AML-193 (cell line): ENCODE measurements at places on chromosomes 1 and 21.

- no peak for DNase-seq
Observed at GRCh38 chr1:182332261-182333060, 59.1 kb downstream of the GLUL start.

DNA sequence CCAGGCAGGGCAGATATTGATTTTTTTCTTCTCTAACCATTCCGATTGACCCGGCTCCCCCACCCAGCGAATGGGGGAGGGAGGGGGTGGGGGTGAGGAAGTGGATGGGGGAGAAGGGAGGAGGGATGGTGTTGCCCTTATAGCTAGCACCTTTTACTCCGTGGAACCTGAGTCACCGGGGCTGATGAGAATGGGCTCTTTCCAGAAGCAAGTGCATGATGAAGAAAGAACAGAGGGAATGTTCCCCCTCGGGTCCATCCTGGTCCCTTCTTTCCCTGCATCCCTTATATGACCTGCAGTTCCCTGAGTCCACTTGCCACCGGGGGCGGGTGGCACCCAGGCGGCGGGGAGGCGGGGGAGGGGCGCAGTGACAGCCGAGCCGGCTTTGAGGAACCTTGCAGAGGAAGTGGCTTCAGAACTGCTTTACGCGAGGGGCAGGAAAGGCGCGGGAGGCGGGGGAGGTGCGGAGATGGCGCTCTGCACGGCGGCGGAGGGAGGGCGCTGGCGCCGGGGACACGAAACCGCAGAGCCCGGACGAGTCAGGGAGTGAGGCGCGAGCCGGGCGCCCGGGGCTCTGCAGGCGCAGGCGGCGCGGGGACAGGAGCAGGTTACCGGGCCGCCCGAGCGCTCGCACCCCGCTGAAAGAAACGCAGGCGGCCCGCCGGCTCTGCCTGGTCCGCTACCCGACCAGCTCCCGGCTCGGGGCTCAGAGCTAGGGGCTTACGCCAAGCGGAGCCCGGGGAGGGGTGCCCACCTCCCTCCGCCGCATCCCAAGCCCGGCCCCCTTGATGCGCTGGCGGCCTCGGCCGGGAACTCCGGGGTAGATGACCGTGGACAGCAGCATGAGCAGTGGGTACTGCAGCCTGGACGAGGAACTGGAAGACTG is 49.7 kb downstream of the RASSF5 start:
- DNase-seq, result peak; percentile 78

DNA sequence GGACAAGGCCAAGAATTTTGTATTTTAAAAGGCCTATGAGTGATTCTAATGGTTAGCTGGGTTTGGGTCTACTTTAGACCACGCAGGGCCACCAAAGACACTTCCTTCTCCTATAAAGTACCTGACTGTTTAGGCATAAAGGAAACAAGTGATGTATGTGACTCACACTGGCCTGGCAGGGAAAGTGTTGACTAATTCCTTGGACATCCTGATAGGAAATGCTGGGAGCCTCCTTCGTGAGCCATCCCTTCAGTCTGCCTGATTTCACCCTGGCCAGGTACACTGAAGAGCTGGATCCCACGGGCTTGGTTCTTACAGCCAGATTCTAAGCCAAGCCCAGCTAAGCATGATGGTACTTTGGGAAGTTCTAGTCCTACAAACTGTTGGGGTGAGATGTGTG is 100.5 kb upstream of the HMGB4 start:
- DNase-seq, result no peak

- no peak for DNase-seq
Observed at GRCh38 chr1:6496365-6496721, 4.9 kb upstream of the PLEKHG5 start.

DNA sequence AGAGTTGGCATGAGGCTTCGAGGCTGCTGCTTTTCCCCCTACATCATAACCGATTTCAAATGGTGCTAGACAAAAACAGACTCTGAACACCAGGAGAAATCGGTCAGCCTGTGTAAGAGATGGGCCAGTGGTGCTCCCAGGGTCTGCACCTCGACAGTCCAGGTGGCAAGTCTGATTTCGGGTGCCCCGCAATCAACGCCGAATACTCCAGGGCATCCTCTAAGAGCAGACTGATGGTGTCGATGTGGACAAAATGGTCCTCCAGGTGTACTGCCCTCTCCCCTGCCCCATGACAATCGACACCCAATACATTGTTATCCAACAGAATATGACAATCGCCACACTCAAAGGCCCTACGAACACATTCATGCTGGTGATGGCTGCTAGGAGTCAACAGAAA is 50.0 kb downstream of the CD46 start:
- DNase-seq, result no peak

GRCh38 chr1:99017655-99018054 is 13.0 kb upstream of the PLPPR5 start:
- no peak for DNase-seq

DNA sequence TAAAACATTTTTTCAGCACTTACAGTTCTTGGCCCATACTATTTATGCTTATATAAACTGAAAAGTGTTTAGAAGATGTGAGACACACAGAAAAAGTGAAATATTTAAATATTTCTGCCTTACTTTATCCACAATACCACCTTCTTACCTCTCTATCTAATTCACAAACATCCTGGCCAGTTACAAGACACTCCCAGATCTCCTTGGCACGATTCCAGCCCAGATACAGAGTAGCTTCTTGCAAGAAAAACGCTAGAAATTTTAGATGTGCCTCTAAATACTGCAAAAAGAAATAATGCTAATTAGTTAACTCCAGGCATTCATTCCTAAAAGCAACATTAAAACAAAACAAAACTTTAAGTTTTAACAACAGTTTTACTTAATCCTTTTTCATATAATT is 68.4 kb downstream of the USP24 start:
- no peak for DNase-seq
